Stimulated activated CD8-positive, alpha-beta memory T cell treated with anti-CD3 and anti-CD28 coated beads, Interleukin-7, amount 100 ng/mL, for 1 hour (primary cell): ENCODE measurements at places on chromosomes 13 and 19.

DNA sequence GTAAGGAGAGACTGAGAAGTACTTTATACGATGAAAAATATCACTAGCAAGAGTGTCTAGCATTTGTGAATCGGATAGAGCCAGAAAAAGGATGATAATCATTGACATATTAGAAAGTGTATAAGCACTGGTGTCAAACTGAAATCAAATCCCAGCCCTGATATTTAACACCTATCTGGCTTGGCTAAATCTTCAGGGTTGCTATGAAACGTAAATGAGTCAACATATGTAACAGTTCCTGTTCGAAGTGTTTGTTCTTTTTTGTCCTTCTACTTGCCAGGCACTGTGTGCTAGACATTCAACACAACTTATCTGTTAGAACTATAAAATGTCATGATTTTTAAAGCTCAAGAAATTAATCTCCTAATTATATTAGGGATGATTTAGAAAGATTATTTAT is 40.8 kb downstream of the SERPINE3 start:
- DNase-seq: no peak

DNA sequence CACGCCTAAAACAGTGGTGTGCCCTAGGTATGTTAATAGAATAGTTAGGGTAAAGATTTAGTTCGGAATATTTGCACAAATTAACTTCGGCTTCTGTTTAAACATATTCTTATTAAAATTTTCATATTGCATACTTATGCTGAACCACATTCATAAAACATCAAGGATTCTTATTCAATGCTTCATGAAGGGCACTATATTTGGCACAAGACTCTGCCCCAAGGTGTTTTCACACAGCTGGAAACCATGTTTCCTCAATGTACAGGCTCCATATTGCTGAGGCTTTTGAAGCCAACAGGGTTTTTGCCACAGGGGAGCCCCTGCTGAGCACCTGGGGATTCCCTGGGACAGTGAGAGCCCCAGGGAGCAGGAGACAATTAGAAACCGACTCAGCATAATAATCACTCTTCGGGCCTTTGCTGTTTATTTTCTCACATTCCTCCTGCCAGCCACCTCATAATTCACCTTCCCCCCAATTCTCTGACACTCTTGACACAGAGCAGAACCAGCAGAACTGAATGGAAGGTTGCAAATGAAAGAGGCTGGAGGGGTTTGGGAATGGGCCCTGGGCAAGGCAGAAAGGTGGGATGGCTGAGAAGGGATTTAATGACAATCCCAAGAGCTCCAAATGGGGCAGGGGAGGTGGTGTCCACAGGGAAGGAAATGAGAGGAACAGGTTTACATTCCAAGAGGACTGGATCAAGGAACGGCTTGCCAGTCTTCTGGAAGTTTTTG is 72.3 kb upstream of the POMP start:
- DNase-seq: no peak

- no peak for DNase-seq
These were observed 7.4 kb downstream of the DBP start for GRCh38 chr19:48629599-48630295.

DNA sequence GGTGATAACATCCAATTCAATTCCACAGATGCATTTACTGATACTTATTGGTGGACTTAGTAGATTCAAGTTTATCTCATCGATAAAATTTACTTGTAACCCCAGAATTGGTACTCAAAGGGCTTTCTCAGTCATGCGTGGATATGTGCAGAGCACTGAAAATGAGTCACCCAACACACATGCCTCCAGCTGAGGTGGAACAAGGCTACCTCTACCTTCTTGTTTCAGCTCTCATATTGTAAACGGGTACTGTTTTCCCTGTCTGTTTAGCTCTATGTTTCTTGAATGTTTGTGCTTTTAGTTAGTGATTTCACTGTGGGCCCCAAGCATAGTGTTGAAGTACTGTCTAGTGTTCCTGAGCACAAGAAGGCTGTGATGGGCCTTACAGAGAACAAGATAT is 1.5 kb downstream of the LRRC63 start:
- no peak for DNase-seq

DNA sequence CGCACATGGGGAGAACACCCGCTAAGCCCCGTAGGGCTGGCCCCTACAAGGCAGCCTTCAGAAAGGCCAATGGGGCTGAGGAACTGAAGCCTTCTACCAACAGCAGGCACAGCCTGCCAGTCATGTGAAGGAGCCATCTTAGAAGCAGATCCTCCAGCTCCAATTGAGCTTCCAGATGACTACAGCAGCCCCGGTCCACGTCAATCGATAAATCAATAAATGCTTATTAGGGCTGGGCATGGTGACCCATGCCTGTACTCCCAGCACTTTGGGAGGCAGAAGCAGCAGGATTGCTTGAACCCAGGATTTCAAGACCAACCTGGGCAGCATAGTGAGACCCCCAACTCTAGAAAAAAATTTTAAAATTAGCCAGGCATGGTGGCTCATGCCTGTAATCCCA is 23.0 kb downstream of the TEX101 start:
- no peak for DNase-seq

DNA sequence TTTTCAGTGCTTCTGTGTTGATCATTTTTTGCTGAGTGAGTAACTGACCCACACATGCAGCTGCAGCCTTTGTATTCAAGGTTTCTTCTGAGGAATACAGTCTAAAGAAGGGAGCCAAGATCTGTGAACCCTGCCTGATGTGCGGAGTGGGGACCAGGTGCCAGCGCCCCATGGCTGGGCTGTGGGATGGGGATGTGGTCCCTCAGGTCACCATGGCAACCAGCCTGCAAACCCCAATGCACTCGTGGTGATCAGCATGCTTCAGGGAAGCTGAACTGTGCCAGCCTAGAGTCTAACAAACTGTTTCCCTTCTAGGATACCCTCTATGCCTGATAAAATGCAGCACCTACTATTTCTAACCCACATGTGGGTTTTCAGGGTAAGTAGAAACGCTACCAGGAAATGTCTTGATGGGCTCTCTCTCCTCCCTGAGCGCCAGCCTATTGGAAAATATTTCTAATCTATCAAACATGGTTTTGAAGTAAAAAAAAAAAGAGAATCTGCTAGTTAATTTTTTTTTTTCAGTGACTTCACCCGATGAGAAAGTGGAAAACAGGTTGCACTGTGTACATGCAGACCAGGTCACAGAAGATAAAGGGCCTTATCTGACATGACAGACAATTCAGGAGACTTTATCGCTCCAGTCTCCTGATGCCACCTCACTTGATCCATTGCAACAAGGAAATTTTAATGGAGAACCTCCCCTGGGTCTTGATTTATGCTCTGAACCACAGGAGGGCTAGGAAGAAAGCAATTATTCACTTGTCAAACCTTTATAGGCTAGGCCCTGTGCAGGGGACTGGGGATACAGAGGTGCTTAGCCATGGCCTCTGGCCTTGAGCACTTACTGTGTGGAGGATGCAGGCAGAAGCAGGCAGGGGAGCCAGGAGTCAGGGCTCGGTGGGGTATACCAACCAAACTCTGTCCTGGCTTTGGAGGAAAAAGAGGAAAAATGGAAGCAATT is 51.1 kb downstream of the RASL11A start:
- DNase-seq: no peak

- DNase-seq: no peak
These were observed 10.8 kb downstream of the PRR36 start for GRCh38 chr19:7863157-7863970.

GRCh38 chr13:44661936-44662335 is 85.8 kb upstream of the TSC22D1 start:
- no peak for DNase-seq

DNA sequence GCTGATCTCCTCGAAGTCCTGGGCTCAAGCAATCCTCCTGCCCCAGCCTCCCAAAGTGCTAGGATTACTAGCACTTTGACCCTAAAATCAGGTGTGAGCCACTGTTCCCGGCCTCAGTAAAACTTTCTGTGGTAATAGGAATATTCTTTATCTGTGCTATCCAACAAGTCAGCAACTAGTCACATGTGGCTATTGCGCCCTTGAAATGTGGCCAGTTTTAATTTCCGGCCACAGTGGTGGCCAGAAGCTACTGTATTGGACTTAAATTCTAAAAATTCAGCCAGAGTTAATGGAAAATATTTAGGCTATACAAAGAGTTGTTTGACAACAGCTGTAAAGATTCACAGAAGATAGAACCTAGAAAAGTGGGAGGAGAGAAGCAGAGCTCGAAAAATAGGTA is 30.0 kb downstream of the KEAP1 start:
- DNase-seq: no peak

DNA sequence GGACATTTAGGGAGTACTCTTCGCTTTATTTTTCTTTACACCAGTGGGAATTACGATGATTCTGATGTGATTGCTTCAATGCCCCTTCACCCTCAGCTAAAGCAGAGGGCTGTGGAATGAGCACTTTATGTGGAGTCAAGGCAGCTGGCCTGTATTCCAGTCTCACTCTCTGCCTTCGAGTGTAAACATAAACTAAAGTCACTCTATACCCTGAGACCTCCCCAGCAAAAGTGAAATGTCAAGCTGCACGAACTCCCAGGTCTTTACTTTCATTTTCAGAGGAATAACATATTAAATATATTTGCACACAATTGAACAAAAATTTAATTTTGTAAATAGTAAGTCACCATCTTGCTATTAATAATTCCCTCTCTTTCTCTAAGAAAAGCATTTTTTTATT is 557.1 kb downstream of the DACH1 start:
- no peak for DNase-seq

- DNase-seq: no peak
These were observed 102.2 kb upstream of the IPO5 start for GRCh38 chr13:97851269-97851668.

DNA sequence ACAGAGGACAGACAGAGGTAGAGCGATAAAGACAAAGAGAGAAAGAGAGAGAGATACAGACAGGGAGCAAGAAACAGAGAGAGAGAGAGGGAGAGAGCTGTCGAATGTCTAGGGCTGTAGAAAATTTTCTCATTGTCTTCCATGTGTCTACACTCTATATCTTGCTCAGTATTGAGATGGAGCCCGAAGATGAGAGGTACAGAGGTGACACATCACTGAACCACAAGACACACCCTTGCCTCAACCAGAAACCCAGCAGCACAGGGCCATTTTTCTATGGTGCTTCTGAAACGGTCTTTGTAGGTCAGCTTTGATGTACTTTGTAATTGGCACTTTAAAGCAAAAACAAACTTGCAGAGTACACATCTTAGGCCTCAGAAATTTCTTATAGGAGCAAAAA is 111.9 kb downstream of the KL start:
- DNase-seq: no peak

DNA sequence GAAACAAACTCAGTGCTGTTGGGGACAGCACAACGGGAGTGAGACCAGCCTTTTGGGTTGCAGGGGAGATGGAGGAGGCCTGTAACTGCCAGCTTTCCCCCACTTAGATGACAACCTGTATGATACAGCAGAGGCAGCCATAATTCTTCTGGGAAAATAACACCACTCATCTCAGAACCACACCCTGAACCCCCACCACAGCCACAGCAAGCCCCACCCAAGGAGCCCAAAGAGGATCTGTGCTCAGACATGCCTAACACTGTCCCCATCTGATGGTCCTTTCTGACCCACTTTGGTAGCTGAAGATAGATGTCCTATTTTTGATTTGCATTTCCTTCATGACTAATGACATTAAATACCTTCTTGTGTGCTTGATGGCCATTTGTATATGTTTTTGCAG is 15.4 kb downstream of the LGALS13 start:
- no peak for DNase-seq

DNA sequence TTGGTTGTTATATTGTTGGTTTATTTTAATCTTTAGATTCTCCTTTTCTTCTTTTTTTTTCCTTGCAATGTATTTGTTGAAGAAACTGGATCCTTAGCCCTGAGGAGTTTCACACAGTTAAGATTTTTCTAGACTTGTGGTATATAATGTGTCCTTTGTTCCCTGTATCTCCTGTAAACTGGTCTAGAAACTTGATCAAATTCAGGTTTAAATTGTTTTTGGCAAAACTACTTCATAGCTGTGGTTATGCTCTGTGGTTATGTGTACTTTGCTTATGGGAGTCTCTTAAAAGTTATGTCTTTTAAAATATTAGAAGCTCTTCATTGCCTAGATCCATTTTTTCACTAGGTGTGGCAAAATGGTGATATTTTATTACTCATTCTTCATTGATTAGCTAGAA is 3.7 kb upstream of the MTRF1 start:
- no peak for DNase-seq

GRCh38 chr13:27634231-27634630 is 12.5 kb downstream of the POLR1D start:
- no peak for DNase-seq

GRCh38 chr13:43911871-43912270 is 32.2 kb downstream of the LACC1 start:
- DNase-seq: no peak

DNA sequence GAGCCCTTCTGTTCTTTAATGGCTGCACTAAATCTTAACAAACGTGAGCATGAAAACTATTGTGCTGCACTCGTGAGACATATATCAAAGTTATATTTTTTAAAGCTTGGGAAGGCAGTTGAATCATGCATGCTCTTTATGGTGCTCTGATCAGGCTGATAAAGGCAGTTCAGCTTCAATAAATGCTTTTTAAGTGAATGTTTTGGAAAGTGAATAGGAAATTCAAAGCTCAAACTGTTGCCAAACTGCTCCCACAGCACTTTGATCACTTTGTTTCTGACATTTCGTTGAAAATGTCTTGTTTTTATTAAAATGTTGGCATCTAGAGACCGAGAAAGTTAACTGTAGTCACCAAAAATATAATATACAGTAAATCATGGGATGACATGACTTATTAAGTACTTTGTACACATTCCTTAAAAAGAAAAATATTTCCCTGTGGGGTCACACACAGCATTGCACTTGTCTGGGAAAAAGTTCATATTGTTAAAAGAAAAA is 625.7 kb upstream of the PCDH9 start:
- DNase-seq: no peak
